Hepatocyte (in vitro differentiated cells): ENCODE measurements at places on chromosomes 2 and 18. TPM values are rescaled to one million over a fixed set of nuclear protein-coding genes. Genes with fewer than 3 reads are reported as not detected.

Gene AQP12B
- polyA plus RNA-seq = 0.38 and 0.53 TPM in 2 replicates

Gene HOXD8
- polyA plus RNA-seq = 0.77 TPM in 1 of 2 replicates, not detected in the other

Gene AQP12A
- polyA plus RNA-seq = not detected in 2 replicates

DNA sequence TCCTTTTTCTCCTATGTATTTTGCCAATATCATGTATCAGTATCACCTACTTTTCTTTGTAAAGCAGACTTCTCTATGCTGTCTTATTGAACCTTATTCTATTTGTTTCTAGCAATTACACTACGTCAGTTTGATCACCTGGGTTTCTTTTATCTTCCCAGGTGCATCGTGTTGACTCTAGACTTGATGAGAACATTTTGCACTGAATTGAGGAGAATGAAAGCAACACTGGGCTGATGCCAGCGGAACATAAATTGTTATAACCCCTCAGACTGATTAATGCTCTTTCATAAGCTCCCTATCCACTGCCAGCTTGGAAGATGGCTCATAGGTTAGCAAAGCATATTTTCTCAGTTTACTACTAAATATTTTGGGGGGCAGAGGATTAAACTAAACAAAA is 140.6 kb downstream of the EPHA4 start:
- no peaks in the 10 kb centered on the region for H3K4me1 ChIP-seq
- H3K27ac ChIP-seq = no peak overlapping the region
- H3K36me3 ChIP-seq = no peaks in the 10 kb centered on the region
- H3K27me3 ChIP-seq = no peaks in the 10 kb centered on the region

GRCh38 chr2:67709835-67710234 is 312.7 kb downstream of the ETAA1 start:
- no peak overlapping the region for H3K27ac ChIP-seq
- H3K27me3 ChIP-seq = no peaks in the 10 kb centered on the region
- no peak for DNase-seq
- no peaks in the 10 kb centered on the region for H3K36me3 ChIP-seq
- H3K4me1 ChIP-seq = no peaks in the 10 kb centered on the region
